ENCODE measurements at places on chromosomes 6 and 20.
A peak's percentile ranks its signal among the peaks of the same experiment; 100 is the strongest.

GRCh38 chr20:2984028-2984501 lies 59.4 kb upstream of the GNRH2 start:
- DNase-seq = peak; percentile 35
- no peaks in the 10 kb centered on the region for H3K27me3 ChIP-seq
- H3K36me3 ChIP-seq = peaks cover 38% of the 10 kb centered on the region
- H3K27ac ChIP-seq = peak overlapping the region; percentile 3
- H3K4me1 ChIP-seq = peaks cover 19% of the 10 kb centered on the region
- peak overlapping the region; percentile 11 for H3K4me3 ChIP-seq

GRCh38 chr20:60167812-60168211 lies 209.6 kb downstream of the CDH26 start:
- H3K4me3 ChIP-seq = no peak overlapping the region
- H3K27ac ChIP-seq = no peak overlapping the region
- H3K4me1 ChIP-seq = no peaks in the 10 kb centered on the region
- DNase-seq = no peak
- H3K36me3 ChIP-seq = no peaks in the 10 kb centered on the region

DNA sequence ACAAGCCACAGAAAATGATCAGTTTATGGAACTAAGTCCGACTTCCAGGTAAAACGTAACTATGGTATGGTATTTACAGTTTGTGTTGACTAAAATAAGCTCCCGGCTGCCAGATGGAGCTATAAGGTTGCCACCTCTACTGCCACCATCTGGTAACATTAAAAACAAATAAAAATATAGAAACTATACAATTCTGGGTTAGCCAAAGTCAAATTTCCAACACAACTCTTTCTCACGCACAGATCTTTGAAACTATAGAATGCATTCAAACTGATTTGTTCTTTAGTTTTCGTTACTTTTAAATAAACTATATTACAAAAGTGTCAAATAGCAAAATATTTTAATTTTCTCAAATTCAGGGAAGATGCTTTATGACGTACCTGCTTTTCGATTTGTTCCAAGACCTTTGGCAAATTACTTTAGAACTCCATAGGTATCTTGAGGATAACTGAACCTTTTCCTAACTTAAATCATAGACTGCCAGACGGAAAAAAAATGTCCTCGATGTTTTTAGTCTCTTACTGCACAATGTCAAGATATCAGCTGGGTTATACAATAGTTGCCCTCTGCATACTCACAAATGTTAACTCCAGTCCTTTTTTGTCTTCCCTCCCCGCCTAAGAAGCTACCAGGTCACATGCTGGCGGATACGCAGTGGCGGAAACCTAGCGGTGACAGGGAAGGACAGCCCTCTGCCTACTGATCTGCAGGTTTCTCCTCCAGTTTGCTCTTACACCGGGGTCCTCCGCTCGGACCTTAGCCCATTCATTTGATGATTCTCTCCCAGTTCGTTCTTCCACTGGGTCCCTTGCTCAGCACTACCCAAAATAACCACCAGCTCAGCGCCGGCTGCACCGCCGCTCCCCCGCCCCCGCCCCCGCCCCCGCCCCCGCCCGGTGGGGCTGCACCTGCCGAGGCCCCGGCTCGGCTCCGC lies 888 bp downstream of the SLC17A5 start:
- H3K4me3 ChIP-seq = peak overlapping the region; percentile 72
- peaks cover 8% of the 10 kb centered on the region for H3K4me1 ChIP-seq
- peak overlapping the region; percentile 96 for H3K27ac ChIP-seq

DNA sequence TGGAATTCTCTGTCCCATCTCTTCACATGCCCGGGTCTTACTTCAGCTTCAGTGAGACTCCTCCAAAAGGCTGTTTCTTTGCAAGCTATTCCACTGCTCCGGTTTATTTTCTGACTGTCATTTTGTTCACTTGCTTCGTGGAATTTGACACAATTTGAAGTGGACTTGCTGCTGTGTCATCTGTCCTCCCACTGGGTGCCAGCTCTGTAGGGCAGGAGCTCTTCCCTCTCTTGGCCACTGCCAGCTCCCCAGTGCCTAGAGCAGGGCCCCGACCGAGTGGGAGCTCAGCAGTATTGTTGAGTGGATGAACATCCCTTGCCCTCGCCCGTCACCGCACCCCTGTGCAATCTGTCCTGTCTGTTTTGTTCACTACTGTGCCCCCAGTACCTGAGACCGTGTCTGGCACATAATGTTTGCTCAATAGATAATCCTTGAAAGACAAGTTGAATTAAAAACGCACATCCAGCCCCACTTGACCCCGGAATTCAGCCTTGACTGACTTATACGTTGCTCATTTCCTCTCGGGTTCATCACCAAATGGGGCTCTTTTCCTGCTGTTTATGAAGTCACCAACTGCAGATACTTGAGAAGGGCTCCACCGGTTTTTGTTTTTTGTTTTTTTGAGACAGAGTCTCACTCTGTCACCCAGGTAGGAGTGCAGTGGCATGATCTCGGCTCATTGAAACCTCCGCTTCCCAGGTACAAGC lies 170.3 kb upstream of the KCNG1 start:
- H3K36me3 ChIP-seq = no peaks in the 10 kb centered on the region
- H3K27me3 ChIP-seq = no peaks in the 10 kb centered on the region
- H3K27ac ChIP-seq = no peak overlapping the region
- no peak overlapping the region for H3K4me3 ChIP-seq

- no peak overlapping the region for H3K4me3 ChIP-seq
- H3K27me3 ChIP-seq = no peaks in the 10 kb centered on the region
- no peak for DNase-seq
- no peaks in the 10 kb centered on the region for H3K36me3 ChIP-seq
- H3K27ac ChIP-seq = peak overlapping the region; percentile 66
- H3K4me1 ChIP-seq = peaks cover 43% of the 10 kb centered on the region
Observed at GRCh38 chr6:151380848-151381205, 10.5 kb downstream of the ZBTB2 start.

- H3K27me3 ChIP-seq = no peaks in the 10 kb centered on the region
- DNase-seq = no peak
- H3K4me1 ChIP-seq = no peaks in the 10 kb centered on the region
- no peak overlapping the region for H3K4me3 ChIP-seq
Observed at GRCh38 chr6:68757821-68758220, 122.7 kb downstream of the ADGRB3 start.

DNA sequence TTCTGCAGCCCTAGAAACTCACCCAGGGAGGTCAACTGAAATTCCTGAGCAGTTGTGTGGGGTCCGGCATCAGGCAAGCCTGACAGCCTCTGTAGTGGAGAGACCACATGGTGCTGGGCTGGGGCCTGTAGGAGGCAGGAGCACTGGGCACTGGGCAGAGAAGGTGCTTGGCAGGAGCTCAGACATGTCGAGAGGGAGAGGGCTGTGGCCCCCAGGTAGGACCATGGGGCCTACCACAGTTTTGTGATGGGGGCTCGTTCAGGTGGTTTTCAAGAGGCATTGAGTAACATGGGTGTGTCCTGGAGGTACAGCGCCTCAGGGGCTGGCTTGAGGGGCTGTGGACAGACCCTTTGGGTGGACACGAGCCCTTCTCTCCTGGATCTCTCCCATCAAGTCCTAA lies 15.9 kb downstream of the SLC22A23 start:
- peaks cover 13% of the 10 kb centered on the region for H3K27me3 ChIP-seq
- no peak for DNase-seq
- no peak overlapping the region for H3K4me3 ChIP-seq
- H3K27ac ChIP-seq = no peak overlapping the region

GRCh38 chr6:12803486-12803885 lies 86.9 kb downstream of the PHACTR1 start:
- no peaks in the 10 kb centered on the region for H3K36me3 ChIP-seq
- no peaks in the 10 kb centered on the region for H3K4me1 ChIP-seq
- no peak overlapping the region for H3K27ac ChIP-seq
- DNase-seq = no peak
- H3K27me3 ChIP-seq = no peaks in the 10 kb centered on the region
- H3K4me3 ChIP-seq = no peak overlapping the region

GRCh38 chr6:71608646-71609045 lies 277.7 kb upstream of the RIMS1 start:
- no peak overlapping the region for H3K4me3 ChIP-seq
- H3K27ac ChIP-seq = no peak overlapping the region
- DNase-seq = no peak
- H3K27me3 ChIP-seq = no peaks in the 10 kb centered on the region

DNA sequence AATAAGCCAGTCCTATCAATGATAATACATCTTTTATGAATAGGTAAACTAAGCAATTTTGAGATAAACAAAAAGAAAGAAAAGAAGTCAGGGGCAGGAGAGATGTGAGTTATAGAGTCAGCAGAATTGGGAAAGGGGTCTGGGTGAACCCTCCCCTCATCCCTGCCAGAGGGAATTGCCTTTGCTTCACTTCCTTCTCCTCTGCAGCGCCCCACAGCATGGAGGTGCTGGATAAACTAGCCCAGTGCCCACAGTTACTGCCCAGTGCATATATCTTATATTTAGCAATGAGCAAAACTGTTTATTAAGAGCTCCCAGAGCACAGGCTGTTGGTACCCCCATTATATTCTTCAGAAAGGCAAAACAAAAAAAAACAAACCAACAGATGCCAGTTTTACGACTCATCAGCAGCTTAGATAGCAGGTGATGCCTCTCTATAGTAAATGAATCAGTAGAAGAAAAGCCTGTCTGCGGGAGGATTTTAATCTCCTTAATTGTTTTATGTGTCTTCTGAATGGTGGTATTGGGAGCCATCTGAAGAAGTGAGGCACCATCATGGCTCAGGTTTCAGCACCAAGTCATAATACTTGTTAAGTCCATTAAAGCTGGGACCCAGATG lies 419.2 kb downstream of the EPM2A start:
- H3K27me3 ChIP-seq = no peaks in the 10 kb centered on the region
- no peaks in the 10 kb centered on the region for H3K36me3 ChIP-seq
- H3K4me3 ChIP-seq = no peak overlapping the region
- no peaks in the 10 kb centered on the region for H3K4me1 ChIP-seq
- H3K27ac ChIP-seq = no peak overlapping the region
- DNase-seq = no peak

DNA sequence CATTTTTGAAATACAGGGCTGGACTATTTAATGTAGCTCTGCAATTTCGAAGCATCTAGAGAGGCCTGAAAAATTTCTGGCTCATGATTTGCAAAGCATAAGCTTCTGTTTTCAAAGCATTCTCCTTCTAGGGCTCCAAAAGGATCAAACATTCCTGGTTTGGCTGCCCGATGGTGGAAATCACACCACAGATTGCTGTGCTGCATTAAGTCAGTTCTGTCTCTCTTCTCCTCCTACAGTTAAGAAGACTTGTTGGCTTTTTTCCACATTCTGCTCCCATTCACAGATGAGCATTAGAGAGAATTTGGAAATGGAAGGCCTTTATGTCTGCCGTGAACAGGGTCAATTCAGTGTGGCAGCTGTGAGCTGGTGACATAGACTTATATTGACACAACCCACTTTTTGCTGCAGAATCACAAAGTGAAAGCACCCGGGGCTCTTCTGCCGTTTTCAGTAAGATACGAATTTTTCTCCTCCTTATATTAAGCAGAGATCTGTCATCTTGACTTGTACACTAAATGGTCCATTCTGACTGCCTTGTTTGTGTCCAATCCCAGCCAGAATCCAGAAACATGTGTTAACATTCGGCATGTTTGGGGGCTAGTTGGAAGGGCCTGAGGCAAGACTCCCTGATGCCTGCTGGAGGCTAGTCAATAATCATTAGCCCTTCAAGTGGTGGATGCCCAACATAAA lies 330.8 kb upstream of the DEFB112 start:
- no peak overlapping the region for H3K27ac ChIP-seq
- no peaks in the 10 kb centered on the region for H3K27me3 ChIP-seq
- H3K36me3 ChIP-seq = no peaks in the 10 kb centered on the region
- H3K4me3 ChIP-seq = no peak overlapping the region
- no peak for DNase-seq
- H3K4me1 ChIP-seq = no peaks in the 10 kb centered on the region

DNA sequence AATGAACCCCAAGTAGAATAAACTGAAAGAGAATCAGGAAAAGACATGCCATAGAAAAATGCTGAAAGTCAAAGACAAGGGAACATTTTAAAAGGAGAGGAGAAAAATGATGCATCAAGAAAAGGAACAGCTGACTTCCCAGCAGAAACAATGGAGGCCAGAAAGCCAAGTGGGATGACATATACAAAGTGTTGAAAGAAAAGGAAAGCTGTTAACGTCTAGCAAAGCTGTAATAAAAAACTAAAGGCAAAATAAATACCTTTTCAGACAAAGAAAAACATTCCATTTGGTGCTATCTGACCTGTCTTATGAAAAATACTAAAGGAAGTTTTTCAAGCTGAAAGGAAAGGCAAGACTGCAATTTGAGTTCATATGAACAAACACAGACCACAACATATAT lies 34.1 kb upstream of the PDE10A start:
- no peak for DNase-seq
- H3K27me3 ChIP-seq = no peaks in the 10 kb centered on the region
- no peaks in the 10 kb centered on the region for H3K4me1 ChIP-seq
- no peak overlapping the region for H3K4me3 ChIP-seq
- H3K27ac ChIP-seq = no peak overlapping the region

DNA sequence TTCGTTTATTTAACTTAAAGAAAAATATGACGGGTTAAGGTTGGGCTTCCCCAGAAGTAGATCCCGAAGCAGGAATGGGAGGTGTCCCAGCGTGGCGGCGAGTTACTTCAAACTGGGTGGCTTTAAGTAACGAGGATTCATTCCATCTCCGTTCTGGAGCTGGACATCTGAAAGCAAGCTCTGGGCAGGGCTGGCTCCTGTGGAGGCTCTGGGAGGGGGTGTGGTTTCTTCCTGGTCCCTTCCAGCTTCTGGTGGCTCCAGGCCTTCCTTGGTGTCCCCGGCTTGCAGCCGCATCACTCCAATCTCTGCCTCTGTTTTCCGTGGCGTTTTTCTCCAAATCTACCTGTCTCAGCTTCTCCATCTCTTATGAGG lies 47.3 kb upstream of the BHLHE23 start:
- peaks cover 24% of the 10 kb centered on the region for H3K27me3 ChIP-seq
- no peak overlapping the region for H3K27ac ChIP-seq
- H3K4me1 ChIP-seq = peaks cover 7% of the 10 kb centered on the region
- no peak for DNase-seq
- no peaks in the 10 kb centered on the region for H3K36me3 ChIP-seq

GRCh38 chr20:57089699-57090144 lies 176.7 kb downstream of the BMP7 start:
- H3K4me1 ChIP-seq = no peaks in the 10 kb centered on the region
- no peak overlapping the region for H3K27ac ChIP-seq
- H3K4me3 ChIP-seq = no peak overlapping the region

All from B cell (primary cell).